ENCODE measurements at places on chromosomes 7 and 10. TPM values are rescaled to one million over a fixed set of nuclear protein-coding genes. Genes with fewer than 3 reads are reported as not detected.

The CUZD1 gene
- total RNA-seq = 0.11 TPM

DNA sequence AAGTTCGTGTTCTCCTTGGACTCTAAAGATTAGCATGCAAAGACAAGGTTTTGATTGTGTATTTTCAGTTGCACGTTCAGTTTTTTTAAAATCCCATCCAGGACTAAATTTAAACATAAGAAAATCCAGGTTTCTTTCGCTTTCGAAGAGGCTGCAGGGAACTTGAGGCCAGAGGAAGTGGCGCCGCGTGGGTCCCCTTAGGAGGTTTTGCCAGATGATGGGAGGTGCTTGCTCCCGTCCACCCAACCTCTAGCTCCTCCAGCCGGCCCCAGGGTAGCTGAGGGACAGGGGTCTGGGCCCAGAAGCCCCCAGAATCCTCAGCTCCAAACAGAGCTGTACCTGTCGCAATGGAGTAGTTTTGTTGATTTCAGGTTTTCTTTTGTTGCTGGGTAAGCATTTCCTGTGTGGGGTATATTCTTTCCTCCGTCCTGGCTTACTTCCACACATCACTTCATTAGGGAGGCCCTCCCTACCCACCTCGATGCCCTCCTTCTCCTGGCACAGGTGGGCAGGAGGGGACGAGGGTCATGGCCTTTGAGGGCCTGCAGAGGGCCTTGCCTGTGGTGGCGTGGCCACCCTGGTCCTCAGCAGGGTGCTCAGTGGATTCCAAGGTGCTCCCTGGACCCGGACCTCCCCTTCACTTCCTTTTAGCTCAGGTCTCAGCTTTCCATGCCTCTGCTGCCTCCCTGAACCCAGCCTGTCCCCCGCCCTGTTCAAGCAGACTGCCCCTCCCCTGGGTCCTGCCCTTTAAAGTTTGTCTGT, 32.6 kb downstream of the LHPP start:
- no peak overlapping the region for H3K4me3 ChIP-seq
- H3K4me1 ChIP-seq = no peaks in the 10 kb centered on the region
- no peaks in the 10 kb centered on the region for H3K36me3 ChIP-seq
- no peaks in the 10 kb centered on the region for H3K27me3 ChIP-seq

GRCh38 chr10:87862679-87863052, 667 bp downstream of the KLLN start:
- peak; percentile 77 for DNase-seq
- peak overlapping the region; percentile 98 for H3K4me3 ChIP-seq

The UMAD1 gene
- 15.6 TPM for total RNA-seq

DNA sequence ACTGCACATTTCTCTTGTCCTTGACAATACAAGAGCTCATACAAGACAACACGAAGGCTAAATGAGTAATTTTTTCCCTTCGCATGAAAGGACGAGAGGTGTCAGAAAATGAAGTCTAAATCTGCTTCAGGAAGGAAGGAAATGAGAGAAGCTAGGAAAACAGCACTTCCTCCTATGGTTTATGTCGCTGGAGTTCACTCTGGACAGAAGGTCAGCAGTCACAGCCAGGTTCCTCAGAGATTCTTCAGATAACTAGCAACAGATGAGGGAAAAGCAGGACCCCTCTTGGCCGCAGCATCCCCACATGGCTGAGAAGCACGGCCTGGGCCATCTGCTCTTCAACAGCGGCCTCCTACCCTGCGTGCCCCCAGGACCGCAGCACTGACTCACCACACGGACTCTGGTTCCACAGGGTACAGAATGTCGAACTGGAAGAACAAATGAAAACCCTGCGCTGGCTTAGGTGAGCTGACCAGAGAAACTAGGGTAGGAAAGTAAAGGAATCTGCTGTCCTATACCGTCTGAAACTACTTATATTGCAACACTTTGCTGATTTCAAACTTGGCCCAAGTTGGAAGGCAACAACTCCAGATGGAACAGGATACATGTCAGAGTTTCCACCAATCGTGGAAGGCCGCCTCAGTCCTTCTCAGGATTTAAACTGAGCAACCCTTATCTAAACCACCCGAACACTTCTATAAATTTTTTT, 26.3 kb downstream of the DNMBP start:
- peak overlapping the region; percentile 93 for H3K27ac ChIP-seq
- peaks cover 6% of the 10 kb centered on the region for H3K36me3 ChIP-seq
- H3K27me3 ChIP-seq = no peaks in the 10 kb centered on the region
- DNase-seq = peak; percentile 89
- H3K4me1 ChIP-seq = peaks cover 60% of the 10 kb centered on the region

GRCh38 chr10:91493313-91493712, 83.2 kb downstream of the HECTD2 start:
- H3K27me3 ChIP-seq = no peaks in the 10 kb centered on the region
- H3K27ac ChIP-seq = no peak overlapping the region
- peaks cover 30% of the 10 kb centered on the region for H3K4me1 ChIP-seq
- no peak overlapping the region for H3K4me3 ChIP-seq

DNA sequence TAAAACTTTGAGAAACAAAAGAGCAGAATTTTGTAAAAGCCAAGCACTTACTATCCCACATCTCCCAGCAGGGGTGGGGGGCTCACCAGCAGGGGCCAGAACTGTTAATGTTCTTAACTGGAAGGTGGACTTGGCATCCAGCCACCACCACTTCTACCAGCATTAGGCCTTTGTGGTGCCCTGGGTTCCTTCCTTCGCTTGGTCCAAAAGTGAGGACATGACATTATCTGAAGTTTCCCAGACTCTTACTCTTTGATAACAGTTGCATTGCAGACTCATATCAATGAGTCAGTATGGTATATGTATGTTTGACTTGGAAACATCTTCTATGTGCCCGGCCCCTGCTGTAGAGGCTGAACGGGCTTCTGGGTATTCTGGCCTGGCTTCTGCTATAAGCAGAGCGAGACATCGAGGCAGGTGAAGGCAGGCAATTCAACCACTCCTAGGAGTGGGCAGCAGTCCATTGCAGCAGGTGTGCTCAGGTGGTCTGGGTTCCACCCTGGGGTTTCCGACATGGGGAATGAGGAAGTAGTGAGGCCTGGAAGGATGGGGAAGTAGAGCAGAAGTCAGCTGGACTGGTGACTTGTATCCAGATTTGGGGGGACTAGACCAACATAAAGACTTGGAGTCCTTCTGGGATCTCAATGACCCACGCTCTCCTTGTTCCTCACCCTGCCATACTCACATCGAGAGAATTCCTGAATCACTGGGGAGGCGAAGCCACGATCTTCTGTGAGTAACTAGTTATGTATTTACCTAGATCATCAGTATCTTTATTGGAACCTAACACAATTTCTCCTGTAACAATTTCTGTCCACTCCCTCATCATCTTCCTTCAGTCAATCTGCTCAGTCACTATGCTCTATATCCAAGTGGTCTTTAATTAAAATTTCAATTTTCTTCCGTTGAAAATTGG, 4.1 kb downstream of the ZNF777 start:
- H3K27ac ChIP-seq = no peak overlapping the region
- H3K4me1 ChIP-seq = 0 out of 2 replicates have a peak, but pooled peaks cover 3% of the 10 kb centered on the region
- no peaks in the 10 kb centered on the region for H3K27me3 ChIP-seq

GRCh38 chr10:62095181-62096122, 173.2 kb downstream of the RTKN2 start:
- peak; percentile 75 for DNase-seq
- peaks cover 44% of the 10 kb centered on the region for H3K36me3 ChIP-seq
- peak overlapping the region; percentile 30 for H3K4me3 ChIP-seq
- peaks cover 48% of the 10 kb centered on the region for H3K4me1 ChIP-seq
- no peaks in the 10 kb centered on the region for H3K27me3 ChIP-seq
